ENCODE measurements at places on chromosomes 2 and 18.
A peak's percentile ranks its signal among the peaks of the same experiment; 100 is the strongest.

GRCh38 chr2:119683074-119683712 lies 4.2 kb downstream of the TMEM177 start:
- no peak for DNase-seq

DNA sequence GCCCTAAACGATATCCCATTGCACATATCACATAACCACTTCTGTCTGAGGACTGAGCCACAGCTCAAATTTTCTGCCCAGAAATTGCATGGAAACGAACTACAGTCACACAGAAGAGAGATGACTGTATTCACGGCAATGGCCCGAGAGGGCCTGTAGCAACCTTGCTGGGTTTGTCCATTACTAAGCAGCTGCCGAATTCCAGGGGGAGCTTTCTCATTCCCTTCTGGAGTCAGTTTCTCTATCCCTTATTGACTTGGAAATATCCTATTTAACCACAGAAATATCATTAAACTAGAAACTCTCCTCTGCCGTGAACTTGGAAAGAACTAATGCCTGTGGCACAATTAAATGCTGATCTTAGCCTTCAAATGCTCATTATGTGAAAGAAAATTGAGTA lies 183.9 kb downstream of the DNER start:
- DNase-seq, result no peak

GRCh38 chr2:197889041-197889440 lies 84.6 kb downstream of the PLCL1 start:
- DNase-seq, result peak; percentile 77

GRCh38 chr2:22198381-22199283 lies 1074.9 kb downstream of the TDRD15 start:
- no peak for DNase-seq

- no peak for DNase-seq
Observed at GRCh38 chr2:26645762-26646161, 4.6 kb upstream of the CIB4 start.

- DNase-seq, result no peak
Observed at GRCh38 chr2:74201196-74201595, 2.8 kb downstream of the MTHFD2 start.

GRCh38 chr2:158293722-158294121 lies 162.8 kb downstream of the CCDC148 start:
- DNase-seq, result no peak

GRCh38 chr2:1837022-1837421 lies 92.7 kb upstream of the PXDN start:
- DNase-seq, result no peak
